Transverse colon (tissue), 4 donors: ENCODE measurements at places on chromosomes 1 and 21.

- no peak for DNase-seq
Measured at GRCh38 chr1:107405236-107405635, 264.4 kb downstream of the NTNG1 start.

GRCh38 chr1:41870076-41870562 is 48.6 kb downstream of the HIVEP3 start:
- no peak for DNase-seq

DNA sequence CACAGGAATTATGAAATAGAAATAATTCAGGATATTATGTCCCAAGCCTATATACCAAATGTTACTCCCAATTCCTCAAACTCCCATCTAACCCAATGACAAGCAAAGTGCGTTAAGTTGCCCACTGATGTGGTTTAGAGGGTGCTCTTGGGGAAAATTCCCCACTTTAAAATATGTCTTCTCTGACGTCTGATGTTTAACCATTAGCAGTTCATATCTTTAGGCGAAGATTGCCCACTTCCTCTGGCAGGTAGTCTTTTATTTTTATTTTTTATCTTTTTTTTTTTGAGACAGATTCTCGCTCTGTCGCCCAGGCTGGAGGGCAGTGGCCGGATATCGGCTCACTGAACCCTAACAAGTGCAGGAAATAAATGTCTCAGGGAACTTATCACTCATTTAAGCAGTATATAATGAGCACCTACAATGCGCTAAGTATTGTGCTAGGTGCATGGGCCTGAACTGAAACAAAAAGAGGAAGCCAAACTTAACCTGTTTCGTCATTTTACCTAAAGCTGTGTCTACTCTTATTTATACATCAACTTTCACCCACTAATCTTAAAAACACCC is 1.3 kb upstream of the LYST start:
- DNase-seq, result no peak

DNA sequence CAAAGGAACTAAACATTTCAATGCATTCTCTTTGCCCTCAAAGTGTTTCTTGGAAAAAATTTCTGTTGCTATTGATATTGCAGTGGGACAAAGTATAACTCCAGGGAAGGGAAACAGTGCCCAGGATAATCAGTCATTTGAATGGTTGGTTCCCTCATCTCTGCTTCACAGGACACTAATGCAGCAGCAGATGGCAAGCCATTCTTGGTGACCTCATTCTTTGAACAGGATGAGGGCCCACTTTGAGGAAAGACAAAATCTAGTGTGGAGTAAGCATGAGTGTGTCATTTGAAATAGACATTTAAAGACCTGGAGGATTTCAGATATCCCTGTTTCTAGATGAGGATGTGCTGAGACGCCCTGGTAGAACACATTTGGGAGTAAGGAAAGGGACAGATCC is 32.3 kb downstream of the CHRM3 start:
- DNase-seq, result no peak

DNA sequence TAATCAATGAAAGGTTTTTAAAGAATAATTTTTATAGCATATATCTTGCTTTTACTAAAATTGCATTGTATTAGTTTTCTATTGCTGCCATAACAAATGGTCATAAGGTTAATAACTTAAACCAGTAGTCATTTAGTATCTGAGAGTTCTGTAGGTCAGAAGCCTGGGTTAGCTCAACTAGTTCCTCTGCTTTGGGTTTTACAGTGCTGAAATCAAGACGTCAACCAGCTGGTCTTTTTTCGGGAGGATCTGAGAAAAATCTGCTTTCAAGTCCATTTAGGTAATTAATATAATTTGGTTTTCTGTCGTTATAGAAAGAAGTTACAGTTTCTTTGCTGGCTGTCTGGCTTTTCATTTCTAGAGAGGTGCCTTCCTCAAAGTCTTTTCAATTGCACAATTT is 577.7 kb downstream of the MRPL39 start:
- no peak for DNase-seq

DNA sequence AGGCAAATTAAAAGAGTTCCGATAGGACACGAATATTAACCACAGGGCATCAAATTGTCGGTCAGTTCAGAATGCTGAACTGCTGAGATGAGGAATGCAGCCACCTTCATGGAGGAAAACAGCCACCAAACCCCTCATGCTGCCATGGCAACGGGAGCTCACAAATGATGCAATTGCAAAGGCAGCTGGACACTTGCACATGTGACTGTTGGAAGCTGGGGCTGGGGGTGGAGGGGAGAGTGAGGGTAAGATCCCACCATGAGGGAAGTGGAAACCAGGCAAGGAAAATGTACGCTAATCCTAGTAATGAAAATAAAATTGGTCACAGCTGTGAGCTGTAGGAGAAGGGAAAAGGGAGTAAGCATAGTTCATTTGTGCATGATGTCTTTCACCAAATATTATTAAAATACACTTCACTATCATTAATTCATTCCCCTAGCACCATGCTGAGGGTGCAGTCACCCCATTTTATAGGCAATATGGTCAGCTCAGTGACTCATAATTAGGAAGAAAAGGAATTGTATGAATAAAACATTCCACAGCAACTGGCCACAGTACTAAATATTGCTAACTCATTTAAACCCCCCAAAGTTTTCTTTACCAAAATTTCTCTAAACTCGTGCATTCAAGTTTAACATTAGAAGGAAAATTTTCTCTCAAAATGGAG is 15.3 kb downstream of the BECN2 start:
- no peak for DNase-seq

DNA sequence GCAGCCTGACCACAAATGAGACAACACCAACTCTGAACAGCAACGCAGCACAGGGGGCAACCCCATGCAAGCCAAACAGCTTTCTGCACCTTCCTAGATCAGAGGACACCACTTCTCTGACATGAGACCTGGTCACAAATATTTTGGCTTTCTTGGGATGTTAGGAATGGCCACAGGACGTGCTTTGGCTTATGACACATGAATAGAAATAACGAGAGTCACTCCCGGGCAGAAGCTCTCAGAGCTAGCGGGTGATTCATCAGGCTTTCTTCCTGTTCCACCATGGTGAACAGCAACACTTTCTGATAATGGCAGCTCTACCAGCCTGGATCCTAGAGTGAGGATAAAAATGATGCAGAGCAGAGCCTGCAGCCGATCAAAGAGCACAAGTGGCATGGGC is 39.4 kb downstream of the PAFAH2 start:
- DNase-seq, result no peak

DNA sequence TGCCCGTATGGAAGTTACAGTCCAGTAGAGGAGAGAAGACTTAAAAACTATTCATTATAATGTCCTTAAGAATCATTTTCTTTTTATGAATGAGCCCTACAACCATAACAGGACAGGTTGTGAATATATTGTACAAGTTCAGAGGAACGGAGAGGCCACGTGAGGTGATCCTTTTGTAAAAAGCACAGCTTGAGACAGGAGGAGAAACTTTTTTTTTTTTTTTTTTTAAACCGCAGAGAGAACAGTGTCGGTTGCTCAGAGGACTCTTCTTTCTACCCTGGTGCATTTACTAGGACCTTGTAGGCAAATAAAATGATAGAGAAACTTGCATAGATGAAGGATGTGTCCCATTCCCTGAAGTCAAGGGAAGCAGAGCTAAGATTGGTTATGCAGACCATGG is 32.1 kb downstream of the DYRK1A start:
- no peak for DNase-seq

DNA sequence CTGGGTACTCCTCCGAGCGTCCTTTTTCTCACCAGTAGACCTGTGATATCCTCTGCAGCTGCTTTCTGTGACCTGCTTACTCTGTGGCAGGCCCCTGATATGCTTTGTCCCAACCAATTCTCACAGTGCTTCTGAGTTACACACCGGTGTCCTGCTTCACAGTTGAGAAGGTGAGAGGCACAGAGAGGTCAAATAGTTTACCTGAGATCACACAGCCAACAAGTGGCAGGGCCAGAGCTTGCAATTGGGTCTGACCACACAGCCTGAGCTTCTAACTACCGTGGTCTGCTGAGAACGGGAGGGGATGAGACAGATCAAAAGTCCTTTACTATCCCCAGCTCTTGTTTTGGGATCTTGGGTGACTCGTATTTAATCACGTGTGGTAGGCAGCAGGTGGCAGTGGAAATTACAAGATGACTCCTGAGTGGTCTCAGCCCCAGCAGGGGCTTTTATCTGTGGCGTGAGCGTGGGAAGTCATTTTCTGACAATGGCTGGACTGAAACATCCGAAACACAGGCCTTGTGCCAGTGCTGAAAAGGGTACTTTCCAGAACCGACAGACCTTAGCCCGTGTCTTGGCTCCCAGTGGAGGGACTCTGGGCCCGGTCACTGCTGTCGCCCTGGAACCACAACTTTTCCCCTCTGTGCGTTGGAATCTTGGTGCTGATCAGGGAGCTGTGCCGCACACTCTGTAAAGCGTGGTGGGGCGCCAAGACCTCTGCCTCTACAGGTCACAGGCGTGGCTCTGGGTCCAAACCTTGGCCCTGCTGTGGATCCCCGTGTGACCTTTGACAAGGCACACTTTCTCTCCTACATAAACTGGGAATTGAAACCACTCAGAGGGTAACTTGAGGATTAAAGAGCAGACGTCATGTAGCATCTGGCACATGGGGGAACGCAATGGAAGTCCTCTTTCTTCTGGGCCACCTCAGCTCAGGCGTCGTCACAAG is 11.9 kb downstream of the THEMIS2 start:
- DNase-seq, result no peak

- no peak for DNase-seq
Measured at GRCh38 chr1:185720633-185721272, 13.4 kb upstream of the HMCN1 start.

- DNase-seq, result no peak
Measured at GRCh38 chr1:184931566-184931965, 42.7 kb downstream of the NIBAN1 start.

DNA sequence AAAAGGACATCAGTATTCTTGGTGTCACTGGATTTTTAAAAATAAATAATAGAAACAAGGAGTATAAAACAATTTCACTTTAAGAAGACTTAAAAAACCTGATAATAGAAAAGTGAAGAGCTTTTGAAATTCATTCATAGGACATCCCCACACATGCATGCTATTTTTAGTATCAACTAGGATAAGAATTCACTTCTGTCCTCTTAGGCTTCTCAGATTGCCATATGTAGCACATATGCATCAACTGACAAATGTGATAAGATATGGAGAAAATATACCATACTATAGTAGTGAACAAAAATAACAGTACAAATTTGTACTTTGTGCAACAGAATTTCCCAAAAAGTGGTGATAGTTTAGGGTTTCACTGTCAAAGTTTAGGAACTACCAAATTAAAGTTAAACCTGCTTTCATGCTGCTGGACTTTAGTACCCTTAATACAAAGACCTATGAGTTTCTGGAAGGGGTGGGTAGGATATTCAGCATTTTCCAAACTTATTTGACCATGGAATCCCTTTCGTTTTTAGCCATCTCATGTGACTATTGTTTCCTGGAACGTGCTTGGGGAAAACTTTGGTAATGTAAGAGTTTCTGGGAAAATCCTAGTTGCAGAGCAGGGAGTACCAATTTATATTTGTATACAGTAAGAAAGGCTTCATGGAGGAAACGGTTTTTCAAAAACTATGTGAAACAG is 19.8 kb downstream of the RPRD2 start:
- no peak for DNase-seq

DNA sequence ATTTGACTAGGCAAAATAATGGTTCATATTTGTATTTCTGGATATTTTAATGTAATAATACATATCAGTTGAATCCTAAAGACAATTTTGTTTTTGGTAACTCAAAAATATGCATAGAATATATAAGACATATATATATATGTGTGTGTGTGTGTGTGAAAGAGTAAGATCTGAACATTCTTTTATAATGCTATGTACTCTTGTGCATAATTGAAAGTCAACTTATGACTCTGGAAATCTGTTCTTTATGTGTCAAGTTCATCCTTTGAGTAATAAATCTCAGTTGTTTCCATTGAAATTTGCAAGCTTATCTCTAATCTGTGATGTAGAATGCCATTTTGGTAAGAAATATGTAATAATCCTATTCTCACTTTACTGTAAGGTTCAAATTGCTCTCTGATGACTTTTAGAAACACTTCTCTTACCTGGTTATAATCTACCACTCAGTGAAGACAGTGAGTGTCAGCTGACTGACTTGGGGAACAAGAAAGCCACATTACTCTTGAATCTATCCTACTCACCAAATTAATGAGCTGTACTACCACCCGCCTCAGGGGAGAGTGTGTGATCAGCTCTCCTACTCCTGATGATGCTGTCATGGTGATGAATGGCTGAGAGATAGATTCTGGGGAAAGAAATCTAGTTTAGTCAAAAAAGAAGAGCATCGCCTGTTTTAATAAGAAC is 15.0 kb upstream of the NEK7 start:
- no peak for DNase-seq

DNA sequence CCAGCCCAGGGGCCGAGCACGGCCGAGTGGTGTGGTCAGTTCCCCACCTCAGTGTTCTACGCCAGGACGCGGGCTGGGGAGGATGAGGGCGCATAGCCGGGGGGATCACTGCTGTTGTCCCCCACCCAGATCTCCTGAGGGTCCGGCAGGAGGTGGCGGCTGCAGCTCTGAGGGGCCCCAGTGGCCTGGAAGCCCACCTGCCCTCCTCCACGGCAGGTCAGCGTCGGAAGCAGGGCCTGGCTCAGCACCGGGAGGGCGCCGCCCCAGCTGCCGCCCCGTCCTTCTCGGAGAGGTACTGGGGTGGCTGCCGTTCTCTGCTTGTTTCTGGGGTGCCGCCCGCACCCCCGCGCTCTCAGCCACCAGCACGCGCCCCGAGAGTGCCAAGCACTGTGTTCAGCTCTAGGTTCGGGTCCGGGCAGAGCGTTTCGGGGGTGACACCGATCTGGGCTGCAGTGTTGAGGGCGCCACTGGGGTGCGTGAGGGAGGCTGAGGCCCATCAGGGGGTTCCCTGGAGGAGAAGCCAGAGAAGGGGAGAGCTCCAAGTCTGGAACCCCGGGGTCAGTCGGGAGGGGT is 17.4 kb downstream of the SAMD11 start:
- no peak for DNase-seq

- DNase-seq, result peak; percentile 10
Measured at GRCh38 chr1:1167841-1168450, 5.7 kb upstream of the TTLL10 start.

DNA sequence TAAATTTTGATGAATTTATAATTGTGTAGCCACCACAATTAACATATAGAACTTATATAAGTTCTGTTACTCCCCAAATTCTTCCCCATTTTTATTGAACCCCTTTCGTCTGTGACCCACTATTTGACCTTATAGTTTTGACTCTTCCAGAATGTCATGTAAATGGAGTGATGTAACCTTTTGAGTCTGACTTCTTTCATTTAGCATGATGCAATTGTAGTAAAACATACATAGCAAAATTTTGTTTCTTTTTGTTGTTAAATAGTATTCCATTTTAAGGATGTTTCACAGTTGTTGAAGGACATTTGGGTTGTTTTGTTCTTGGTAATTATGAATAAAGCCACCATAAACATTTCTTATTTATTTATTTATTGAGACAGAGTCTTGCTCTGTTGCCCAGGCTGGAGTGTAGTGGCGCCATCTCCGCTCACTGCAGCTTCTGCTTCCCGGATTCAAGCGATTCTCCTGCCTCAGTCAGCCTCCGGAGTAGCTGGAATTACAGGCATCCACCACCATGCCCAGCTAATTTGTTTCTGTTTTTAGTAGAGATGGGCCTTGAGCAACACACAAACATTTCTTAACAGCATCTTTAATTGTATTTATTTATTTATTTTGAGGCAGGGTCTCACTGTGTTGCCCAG is 33.6 kb downstream of the RPRD2 start:
- no peak for DNase-seq
